ENCODE measurements at places on chromosomes 5 and 9. TPM values are rescaled to one million over a fixed set of nuclear protein-coding genes. Genes with fewer than 3 reads are reported as not detected.
A peak's percentile ranks its signal among the peaks of the same experiment; 100 is the strongest.

DNA sequence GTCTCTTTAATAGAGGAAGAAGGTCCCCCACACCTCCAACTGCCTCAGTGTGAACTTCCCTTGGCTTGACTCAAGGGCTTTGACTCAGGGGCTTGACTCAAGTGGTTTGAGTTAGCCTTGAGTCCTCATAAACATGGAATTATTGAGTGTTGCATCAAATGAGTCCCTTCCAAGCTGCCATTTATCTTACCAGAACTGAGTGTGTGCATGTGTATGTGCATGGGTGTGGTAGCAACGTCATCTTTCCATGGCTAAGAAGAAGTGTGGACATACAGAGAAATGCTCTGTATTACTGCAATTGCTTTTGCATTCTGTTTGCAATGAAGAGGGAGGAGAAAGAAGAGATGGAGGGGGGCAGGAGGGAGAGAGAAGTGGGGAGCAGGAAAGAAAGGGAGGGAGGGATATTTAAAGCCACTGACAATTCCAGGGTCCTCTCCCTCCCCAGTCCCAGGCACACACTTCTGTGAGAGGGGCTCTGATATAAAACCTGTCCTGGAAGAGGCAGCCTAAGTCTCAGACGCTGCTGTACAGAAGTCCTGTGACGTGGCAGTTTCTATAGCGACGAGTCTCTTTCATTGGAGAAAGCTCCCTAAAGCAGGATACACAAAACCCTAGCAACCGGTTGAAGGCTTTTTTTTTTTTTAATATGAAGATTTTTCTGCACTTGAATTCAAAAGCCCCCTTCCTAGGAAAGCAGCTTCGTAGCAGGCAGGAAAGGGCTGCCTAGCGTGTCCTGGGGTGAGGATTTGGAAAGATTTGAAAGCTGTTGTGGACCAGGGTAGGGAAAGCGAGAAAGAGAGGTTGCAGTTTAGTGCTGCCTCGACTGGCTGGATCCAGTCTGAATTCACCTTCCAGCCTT lies 93.3 kb upstream of the MAP1B start:
- DNase-seq: no peak
- no peaks in the 10 kb centered on the region for H3K4me1 ChIP-seq
- H3K27ac ChIP-seq: no peak overlapping the region
- H3K4me3 ChIP-seq: no peak overlapping the region

CDX1 gene
- 0.22 TPM for total RNA-seq

- no peak for DNase-seq
- H3K4me1 ChIP-seq: no peaks in the 10 kb centered on the region
- no peak overlapping the region for H3K27ac ChIP-seq
These were observed 124.7 kb upstream of the SLCO6A1 start for GRCh38 chr5:102623329-102624065.

DNA sequence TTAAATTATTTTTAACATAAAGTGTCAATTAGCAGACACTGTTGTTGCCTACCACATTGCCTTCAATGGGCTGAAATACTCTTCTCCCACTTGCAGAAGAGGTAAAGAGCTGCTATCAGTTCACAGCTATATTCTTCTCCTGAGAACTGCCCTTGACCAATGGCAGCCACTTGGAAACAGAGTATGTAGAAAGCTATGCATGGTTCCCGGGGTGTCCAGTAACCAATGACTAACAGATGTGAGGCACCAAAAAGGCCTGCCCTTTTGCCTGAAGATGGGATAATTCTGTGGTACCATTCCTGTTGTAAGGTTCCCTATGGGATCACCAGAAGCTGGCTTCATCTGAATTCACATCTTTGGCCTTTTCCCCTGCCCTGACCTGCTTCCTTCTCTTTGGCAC lies 181.4 kb upstream of the MAP3K1 start:
- no peak for DNase-seq
- no peak overlapping the region for H3K4me3 ChIP-seq
- peaks cover 6% of the 10 kb centered on the region for H3K4me1 ChIP-seq
- H3K36me3 ChIP-seq: peaks cover 12% of the 10 kb centered on the region
- H3K27me3 ChIP-seq: no peaks in the 10 kb centered on the region

DNA sequence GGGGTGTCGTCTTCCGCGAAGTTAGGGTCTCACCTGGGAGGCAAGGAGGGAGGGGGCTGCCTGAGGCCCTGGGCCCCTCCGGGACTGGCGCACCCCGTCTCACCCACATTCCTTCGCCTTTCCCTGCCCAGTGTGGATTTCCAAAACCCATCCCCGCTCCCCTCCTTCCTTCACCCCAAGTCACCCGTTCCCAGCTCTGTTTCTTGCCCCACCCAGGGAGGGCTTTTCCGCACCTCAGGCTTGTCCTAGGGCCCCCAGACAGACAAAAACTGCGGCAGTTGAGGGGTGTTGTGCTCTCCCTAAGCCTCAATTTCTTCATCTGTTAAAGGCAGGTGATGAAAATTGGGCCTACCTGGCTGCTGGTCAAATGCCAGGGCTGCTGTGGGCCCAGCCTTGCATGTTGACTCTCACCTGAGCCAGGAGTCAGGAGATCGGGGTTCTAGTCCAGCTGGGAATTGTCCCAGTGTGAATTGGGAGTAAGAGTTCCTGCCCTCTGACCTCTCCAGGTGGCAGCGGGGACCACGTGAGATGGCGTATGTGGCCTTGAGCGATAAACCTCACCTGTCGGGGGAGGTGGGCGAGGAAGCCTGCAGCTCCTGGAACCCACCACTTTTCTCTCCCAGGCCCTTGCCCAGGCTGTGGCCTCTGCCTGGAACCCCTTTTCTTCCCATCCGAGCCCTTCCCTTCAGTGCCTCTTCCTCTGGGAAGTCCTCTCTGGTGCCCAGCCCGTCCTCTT lies 143.4 kb upstream of the IER5L start:
- no peaks in the 10 kb centered on the region for H3K4me1 ChIP-seq
- no peaks in the 10 kb centered on the region for H3K27me3 ChIP-seq
- no peak overlapping the region for H3K27ac ChIP-seq
- H3K36me3 ChIP-seq: no peaks in the 10 kb centered on the region

EIF4E1B gene
- total RNA-seq: 1.3 TPM

GRCh38 chr5:173045474-173045873 lies 10.7 kb upstream of the CREBRF start:
- no peak overlapping the region for H3K4me3 ChIP-seq
- H3K36me3 ChIP-seq: no peaks in the 10 kb centered on the region
- no peak overlapping the region for H3K27ac ChIP-seq
- no peaks in the 10 kb centered on the region for H3K4me1 ChIP-seq
- DNase-seq: peak; percentile 53

- no peak overlapping the region for H3K4me3 ChIP-seq
- DNase-seq: no peak
- H3K27ac ChIP-seq: no peak overlapping the region
- H3K4me1 ChIP-seq: no peaks in the 10 kb centered on the region
These were observed 933.6 kb downstream of the EFNA5 start for GRCh38 chr5:106737111-106737510.

DNA sequence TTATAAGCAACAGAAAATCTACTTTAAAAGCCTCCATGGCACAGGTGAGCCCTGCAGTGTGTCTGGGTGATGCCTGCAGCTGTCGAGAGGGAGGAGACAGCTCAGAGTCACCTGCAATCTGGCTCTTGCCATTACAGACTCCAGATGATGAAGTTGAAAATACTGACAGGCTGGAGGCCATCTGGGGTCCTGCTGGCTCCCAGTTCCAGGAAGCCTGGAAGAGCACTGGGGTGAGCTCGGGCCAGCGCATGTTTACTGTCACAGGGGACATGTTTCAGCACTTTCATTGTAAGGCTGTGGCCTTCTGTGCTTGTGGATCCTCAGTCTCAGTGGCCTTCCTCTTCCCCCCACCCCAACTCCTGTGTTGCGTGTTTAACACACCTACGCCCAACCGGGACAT lies 28.4 kb downstream of the CEL start:
- DNase-seq: no peak
- H3K36me3 ChIP-seq: no peaks in the 10 kb centered on the region
- H3K27ac ChIP-seq: no peak overlapping the region
- no peaks in the 10 kb centered on the region for H3K4me1 ChIP-seq
- H3K4me3 ChIP-seq: no peak overlapping the region

DNA sequence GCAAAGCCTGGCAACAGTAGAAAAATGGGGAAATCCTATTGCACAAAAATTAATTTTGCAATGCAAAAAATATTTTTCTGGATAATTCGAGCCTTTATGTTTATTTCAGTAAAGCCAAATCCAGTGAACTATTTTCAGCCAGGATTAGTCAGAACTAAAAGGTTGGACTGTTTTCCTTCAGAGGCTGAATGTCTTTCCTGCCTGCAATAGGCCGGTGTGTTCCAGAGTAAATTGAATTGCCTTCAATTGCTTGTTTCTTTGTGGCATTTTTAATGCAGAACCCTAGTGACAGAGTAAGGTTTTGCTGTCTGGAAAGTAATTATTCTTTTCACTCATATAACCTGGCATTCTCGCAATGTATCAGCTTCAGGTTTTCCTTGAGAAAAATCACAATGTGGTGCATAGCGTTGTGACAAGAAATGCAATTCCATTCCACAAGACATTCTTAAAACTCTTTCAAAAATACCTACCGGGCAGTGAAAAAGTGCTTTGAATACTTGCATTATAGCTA lies 183.7 kb downstream of the GLIS3 start:
- DNase-seq: no peak
- H3K36me3 ChIP-seq: no peaks in the 10 kb centered on the region
- H3K4me3 ChIP-seq: no peak overlapping the region
- H3K27ac ChIP-seq: no peak overlapping the region

DNA sequence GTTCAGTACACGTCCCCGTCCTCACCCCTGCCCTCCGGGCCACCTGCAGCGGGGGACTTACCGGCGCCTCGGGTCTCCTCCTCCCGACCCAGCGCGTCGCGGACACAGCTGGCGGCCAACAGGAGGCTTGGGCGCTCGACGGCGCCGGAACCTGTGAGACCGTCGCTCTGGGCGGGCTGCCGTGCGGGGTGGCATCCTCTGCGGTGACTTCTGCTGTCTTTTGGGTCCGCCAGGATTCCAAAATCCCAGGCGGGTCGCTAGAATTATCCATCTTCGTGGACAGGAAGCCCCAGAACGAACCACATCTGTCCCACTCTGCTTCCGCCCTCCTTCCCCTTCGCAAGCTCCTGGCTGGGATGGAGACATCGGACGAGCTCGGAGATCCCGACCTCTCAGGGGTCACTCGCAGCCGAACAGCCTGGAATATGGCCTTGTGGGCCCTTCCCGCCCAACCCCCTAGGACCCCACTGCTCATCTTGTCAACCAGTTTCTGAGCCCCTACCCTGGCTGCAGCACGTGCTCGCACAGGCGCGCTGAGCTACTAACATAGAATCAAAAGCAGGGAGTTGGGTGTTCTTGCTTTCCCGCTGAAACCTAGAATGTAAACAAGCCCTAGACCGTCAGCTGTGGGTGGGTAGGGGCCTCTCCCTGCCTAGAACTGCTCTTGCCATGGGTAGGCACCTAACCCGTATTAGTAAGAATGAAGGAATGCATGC lies 947 bp upstream of the MARCHF3 start:
- H3K27me3 ChIP-seq: no peaks in the 10 kb centered on the region
- peak; percentile 47 for DNase-seq
- H3K4me3 ChIP-seq: peak overlapping the region; percentile 81

IFNA13 gene
- total RNA-seq: not detected

DNA sequence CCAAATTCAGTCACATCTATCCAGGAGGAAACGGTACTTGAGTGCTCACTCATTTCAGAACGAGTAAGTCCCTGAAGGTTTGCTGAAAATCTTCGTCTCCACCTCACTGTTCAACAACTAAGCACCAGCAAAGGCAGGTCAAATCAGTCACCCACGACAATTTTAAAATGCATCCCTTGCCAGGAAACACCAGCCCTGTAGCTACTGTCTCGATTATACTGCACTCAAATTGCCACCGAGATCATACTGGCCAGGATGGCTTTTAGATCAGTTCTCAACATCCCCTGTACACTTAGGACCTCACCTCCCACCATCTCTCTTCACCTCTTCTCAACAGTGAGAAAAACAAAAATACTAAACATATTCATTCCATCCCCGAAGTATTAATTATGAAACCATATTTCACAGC lies 298.6 kb downstream of the AGTPBP1 start:
- H3K4me3 ChIP-seq: no peak overlapping the region
- no peak overlapping the region for H3K27ac ChIP-seq
- peaks cover 5% of the 10 kb centered on the region for H3K36me3 ChIP-seq
- H3K4me1 ChIP-seq: no peaks in the 10 kb centered on the region
- H3K27me3 ChIP-seq: no peaks in the 10 kb centered on the region
- DNase-seq: no peak

FANCG gene
- total RNA-seq: 88.0 TPM

DNA sequence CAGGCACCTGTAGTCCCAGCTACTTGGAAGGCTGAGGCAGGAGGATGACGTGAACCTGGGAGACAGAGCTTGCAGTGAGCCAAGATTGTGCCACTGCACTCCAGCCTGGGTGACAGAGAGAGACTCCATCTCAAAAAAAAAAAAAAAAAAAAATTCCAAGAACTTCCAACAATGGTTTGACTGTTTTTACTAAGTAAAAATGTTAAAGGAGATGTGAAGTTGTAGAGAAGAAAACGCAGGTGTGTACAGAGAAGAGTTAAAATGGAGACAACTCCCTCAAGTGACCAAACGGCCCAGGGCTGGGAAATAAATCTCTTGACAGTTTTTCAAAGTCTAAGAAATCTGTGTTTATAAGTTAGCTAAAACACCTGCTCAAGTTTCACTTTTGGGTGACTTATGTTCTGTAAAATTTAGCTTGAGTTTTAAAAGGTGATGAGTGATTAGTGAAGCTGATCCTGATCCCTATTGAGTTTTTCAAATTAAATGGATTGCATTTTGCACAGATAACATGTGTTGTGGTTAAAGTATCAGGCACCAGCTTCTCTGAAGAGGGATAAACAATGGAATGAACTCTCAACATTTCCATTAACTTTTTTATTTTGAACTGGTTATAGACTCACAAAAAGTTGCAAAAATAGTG lies 255.2 kb upstream of the CD180 start:
- no peaks in the 10 kb centered on the region for H3K36me3 ChIP-seq
- no peaks in the 10 kb centered on the region for H3K4me1 ChIP-seq
- no peak overlapping the region for H3K4me3 ChIP-seq
- no peak for DNase-seq
- no peaks in the 10 kb centered on the region for H3K27me3 ChIP-seq

DNA sequence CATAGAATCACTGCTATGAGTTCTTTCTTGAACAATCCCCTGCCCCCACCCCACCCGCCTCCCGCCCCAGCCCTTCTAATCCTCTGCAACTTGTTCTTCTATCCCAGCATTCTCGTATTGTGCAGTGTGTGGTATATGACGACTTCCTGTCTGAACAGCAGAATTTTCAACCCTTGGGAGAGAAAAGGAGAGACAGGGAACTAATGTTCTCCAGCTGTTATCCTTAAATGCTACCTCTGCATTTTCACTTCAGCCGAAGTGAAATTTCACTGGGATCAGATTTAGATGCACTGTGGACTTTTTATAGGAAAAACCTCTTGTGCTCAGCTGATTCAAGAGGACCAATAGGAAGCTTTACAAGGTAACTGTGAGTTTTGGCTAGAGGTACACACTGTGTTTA lies 2.2 kb downstream of the FBXL7 start:
- H3K4me3 ChIP-seq: peak overlapping the region; percentile 89
- H3K27me3 ChIP-seq: no peaks in the 10 kb centered on the region
- H3K4me1 ChIP-seq: no peaks in the 10 kb centered on the region
- DNase-seq: no peak

NSG2 gene
- not detected for total RNA-seq

PFN3 gene
- not detected for total RNA-seq

- H3K27ac ChIP-seq: no peak overlapping the region
- no peak overlapping the region for H3K4me3 ChIP-seq
- no peaks in the 10 kb centered on the region for H3K4me1 ChIP-seq
These were observed 198.9 kb upstream of the SGCD start for GRCh38 chr5:156128026-156128425.

ESM1 gene
- total RNA-seq: not detected
